Stimulated activated CD8-positive, alpha-beta memory T cell treated with anti-CD3 and anti-CD28 coated beads, Interleukin-2, amount 100 ng/mL, for 1 hour (primary cell): ENCODE measurements at places on chromosomes 4 and X.

GRCh38 chr4:114417214-114417613 lies 181.4 kb upstream of the UGT8 start:
- DNase-seq = no peak

- no peak for DNase-seq
These were observed 379.3 kb upstream of the TENM3 start for GRCh38 chr4:181863856-181864255.

- no peak for DNase-seq
These were observed 171.1 kb downstream of the HHIP start for GRCh38 chr4:144817081-144817480.

GRCh38 chrX:49276671-49277534 lies 7.3 kb downstream of the PPP1R3F start:
- no peak for DNase-seq

- DNase-seq = no peak
These were observed 6.3 kb upstream of the HPRT1 start for GRCh38 chrX:134453631-134454030.

DNA sequence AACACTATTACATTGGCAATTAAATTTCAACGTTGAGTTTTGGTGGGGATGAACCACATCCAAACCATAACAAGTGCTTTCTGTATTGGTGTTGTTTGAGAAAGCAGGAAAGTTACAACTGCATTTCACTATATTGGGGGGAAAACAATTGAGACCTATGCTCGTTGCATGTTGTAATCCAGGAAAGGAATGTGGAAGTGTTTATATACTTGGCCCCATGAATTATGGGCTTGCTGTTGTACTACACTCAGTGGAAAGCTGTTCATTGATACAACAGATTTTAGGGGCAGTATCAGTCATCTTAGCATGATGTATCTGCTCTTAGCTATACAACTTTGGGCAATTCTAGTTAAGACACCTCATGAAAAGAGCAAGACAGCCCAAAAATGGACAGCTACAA lies 52.4 kb downstream of the KLHL5 start:
- DNase-seq = no peak

DNA sequence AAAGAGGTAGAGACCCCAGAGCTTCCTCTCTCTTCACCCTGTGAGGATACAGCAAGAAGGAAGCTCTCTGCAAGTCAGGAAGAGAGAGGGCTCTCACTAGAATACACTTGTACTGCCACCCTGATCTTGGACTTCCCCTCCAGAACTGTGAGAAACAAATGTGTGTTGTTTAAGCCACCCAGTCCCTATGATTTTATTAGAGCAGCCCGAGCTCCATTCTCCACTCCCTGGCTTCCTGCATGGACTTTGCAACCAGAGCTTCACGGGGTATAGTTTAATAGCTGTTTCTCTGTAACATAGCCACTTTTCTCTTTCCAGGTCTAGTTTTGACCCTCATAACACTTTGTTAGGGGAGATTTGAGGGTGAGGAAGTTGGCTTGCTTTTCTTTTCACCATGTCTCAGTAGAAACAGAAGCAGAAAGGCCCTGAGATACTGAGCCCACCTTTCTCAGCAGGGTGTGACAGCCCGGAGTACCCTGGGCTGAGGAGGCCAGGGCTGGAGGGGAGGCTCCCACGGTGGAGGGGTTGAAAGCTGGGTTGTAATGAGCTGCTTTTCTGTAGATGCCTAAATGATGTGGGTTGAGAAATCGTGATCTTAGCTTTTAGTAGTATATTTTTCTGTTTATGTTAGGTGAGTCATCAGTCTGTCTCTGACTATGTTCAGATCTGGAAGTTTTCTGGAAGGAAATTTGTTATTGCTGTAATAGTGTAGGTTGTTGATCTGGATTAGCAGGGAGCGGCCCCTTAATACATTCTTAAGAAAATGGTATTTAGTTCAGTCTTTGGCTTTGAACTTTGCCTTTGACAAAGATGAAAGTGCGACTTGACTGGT lies 118.6 kb downstream of the PTTG2 start:
- no peak for DNase-seq

DNA sequence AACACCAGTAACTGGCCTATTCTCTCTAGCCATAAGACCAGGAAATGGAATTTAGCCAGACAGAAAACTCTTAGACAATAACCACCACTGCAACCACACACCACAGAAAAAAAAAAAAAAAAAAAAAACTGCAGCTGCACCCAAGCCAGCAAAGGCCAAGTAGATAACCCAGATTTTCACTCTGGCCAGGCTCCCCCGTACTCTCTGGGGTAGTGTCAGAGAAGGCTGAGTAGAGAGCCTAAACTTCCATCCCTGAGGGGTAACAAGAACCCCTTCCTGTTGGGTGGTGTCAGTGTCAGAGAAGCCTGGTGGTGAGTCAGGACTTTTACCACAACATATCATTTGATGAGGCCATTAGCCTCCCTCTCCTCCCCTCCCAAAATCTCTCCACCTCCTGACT lies 5.6 kb upstream of the DLG3 start:
- no peak for DNase-seq

DNA sequence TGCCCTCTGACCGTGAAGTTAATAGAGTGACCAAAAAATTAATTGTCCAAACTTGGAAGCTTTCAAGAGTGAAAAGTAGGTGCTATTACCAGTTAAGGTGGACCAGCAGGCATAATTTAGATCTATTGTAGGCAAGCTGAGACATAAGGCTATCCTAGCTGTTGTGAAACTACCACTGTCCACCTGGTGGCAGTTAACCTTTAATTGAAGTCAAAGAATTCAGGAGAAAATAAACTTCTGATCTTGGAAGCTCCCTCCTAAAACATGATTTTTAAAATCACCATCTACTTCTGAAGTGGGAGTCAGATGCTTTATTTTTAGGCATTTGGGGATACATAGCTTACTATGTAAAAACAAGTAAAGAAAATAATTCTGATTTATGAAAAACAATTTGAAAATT lies 636.3 kb upstream of the HTR2C start:
- DNase-seq = no peak

DNA sequence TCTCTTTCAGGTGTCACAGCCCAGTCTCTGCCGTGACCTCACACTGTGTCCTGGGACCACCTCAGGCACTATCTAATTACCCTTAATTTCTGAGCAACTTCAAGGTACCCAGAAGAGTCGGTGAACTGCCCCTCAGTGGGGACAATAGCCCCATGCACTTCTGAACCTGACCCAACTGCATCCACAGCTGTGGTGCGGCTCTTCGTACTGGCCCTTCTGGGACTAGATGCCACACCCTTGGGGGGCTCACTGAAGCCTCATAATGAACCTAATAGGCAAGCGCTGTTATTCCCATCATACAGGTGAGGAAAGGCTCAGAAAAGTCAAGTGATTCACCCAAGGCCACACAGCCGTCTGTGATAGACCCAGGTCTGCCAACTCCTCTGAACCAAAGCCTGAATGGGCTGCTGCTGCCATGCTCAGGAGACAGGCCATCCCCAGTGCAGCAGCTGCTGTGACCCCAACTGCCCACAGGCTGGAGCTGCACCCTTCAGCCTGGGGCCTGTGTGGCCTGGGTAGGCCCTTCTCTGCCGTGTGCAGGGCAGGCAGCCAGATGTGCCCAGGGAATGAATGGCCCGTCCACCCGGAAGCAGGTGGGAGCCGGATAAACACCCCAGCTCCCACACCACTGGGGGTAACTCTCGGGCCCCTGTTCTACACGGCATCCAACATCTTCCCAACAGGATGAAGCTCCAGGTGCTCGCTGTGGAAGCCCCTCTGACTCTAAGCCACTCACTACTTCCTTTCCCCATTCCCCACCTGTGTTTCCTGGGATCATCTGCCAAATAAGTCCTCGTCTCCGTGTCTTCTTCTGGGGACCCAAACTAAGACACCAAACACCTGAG lies 35.9 kb downstream of the HMX1 start:
- no peak for DNase-seq

GRCh38 chr4:137274404-137274803 lies 257.9 kb downstream of the PCDH18 start:
- DNase-seq = no peak

- DNase-seq = no peak
These were observed 62.7 kb upstream of the PHKA2 start for GRCh38 chrX:19046343-19047215.

DNA sequence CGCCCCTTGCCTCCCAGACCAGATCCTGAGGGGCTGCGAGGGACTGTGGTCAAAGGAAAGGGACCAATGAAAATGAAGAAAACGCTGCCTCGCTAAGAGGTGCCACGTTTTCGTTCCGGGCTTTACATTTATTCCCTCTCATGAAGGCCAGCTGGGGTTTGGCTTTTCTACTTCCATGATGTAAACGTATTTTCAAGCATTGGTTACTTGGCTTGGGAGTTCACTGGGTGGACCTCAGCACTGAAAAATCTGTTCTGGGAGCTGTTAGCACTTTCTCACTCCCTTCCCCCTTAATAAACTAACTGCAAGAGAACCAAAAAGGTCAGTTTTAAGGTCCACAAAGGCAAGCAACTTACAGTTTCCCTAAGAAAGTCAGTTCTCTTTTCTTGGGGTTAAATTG lies 40.6 kb upstream of the ADGRG2 start:
- DNase-seq = no peak

DNA sequence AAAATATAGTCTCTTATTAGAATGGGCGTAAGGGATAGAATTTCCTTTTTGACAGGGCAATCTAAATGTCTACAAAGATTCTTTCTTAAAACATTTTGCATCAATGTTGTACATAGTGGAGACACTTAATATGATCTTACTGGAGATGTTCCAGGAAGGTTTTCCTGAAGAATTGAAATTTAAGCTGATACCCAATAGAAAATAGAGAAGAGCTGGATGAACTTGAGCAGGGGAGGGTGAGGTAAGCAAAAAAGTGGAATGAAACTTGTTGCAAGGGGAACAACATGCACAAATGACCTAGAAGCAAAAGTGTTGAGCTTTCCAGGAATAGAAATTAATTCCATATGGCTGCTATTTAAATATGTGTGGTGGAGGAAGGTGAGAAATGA lies 19.7 kb downstream of the SLAIN2 start:
- no peak for DNase-seq

DNA sequence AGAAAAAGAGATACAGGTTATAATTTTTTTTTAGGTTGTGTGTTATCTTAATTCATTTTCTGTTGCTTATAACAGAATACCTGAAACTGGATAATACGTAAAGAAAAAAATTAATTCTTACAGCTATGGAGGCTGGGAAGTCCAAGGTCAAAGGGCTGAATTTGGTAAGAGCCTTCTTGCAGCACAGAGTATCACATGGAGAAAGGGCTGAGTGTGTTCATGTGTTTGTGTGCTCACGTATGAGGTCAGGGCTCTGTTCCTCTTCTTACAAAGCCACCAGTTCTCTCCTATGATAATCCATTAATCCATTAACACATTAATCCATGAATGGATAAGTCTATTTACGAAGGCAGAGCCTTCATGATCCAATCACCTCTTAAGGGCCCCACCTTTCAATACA lies 8.6 kb upstream of the RAB28 start:
- no peak for DNase-seq

DNA sequence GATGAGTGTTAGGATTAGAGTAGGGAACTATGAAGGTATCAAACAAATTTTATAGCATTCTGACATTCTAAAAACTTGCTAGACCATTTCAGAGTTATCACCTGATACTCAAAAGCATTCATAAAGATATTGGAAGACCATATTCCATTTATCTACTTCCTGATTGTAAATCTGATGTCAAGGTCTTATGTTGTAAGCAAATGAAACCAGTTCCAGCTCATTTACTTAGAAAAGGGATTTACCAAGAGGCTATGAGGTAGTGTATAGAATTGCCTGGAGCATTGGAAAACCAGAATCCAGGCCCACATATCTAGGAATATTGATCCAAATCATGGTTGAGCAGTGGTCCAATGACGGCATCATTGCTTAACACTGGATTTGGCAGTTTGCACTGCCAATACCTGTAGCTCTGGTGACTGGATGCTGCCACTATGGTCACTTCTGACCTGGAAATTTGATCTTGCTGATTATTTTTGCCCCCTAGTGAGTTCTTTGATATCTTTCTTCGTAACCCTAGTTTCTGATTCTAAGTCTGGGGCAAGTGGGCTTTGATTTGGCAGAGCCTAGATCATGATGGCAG lies 25.4 kb downstream of the ARFIP1 start:
- no peak for DNase-seq

- DNase-seq = no peak
These were observed 12.3 kb downstream of the PDE6B start for GRCh38 chr4:637536-638280.

DNA sequence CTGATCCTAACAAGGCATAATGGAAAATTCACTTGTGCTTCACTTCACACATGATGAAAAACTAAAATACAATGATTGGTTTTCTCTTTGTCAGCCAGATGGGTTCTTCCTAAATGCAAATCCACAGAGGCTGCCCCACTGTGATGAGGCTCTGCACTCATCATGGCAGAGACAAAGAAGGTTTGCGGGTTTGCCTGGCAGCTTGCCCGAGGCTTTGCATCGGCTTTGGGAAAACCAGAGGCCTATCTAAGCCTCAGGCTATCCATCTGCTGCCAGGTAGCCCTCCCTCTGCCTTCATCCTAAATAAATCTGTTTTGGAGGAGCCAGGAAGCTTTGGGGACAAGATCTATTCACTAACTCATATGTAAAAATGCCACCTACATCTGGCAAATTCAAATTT lies 244.2 kb downstream of the PACRGL start:
- DNase-seq = no peak

DNA sequence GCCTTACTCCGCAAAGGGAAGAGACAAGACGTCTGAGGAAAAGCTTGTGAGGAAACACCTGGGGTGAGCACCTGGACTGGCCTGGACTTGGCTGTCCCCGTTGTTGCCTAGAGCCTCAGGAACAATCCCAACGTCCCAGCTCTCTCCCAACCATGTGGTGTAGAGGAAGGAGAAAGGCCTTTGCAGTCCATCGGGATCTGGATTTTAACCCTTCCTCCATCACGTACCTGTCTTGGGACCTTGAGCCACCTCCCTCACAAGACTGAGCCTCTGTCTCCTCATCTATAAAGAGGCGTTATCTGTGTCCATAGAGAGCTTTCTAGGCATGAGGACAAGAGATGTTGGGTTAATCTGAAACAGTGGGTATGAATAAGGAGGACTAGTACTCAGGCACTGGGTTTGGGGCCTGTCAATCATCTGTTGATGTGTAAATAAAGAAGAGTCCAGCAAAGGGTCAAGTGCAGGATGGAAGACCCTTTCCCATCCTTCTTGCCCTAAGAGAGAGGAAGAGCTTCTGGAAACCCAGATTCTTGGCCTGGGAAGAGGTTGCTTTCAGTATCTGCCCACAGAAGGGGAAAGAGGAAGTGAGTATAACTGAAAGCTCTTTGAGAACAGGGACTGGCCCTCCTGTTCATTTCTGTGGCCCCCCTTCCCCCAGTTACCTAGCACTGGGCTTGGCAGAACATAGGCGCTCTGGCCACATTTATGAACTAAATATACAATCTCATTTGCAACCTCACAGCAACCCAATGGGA lies 137.1 kb downstream of the PJA1 start:
- DNase-seq = no peak

DNA sequence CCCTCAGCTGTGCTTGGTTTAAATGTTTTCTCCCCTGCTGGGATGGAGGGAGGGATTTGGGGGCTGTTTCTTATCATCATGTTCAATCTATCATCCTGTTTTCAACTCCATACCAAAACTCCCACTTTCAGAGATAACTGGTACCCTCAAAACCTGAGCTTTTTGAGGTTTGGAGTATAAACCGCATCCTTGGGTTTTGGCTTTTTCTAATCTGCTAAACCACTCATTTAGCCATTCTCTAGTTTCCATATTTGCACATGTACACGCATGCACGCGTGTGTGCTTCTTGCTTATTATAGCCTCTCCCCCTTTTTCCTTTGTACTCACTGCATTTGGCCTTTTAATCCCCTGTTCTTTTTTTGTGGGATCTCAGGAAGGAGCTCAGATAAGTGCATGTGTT lies 116.7 kb upstream of the TEX13D start:
- no peak for DNase-seq
